Activated CD4-positive, alpha-beta T cell treated with anti-CD3 and anti-CD28 coated beads, Interleukin-2, amount 10 ng/mL, durations not matched to agents 24 days and 14 days (primary cell): ENCODE measurements at places on chromosomes 11 and 22. TPM values are rescaled to one million over a fixed set of nuclear protein-coding genes. Genes with fewer than 3 reads are reported as not detected.
A peak's percentile ranks its signal among the peaks of the same experiment; 100 is the strongest.

DNA sequence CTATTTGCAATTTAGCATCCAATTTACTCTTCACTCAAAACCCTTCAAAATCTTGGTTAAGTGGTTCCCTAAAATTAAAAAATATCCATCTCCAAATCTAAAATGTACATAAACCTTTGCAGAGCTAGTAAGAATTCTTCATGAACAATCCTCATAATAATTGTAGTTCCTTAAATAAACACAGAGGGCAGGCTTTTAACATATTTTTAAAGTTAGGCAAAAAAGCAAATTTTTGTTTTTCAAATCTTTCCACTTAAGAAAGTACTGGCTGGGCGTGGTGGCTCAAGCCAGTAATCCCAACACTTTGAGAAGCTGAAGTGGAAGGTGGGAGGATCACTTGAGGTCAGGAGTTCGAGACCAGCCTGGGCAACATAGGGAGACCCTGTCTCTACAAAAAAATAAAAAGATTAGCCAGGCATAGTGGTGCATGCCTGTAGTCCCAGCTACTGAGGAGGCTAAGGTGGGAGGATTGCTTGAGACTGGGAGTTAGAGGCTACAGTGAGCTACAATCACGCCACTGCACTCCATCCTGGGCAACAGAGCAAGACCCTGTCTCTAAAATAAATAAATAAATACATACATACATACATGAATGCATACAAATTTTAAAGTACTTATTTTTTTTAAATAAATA lies 25.1 kb upstream of the PLAAT3 start:
- H3K36me3 ChIP-seq, result peaks cover 40% of the 10 kb centered on the region
- DNase-seq, result no peak
- H3K4me1 ChIP-seq, result peaks cover 10% of the 10 kb centered on the region
- H3K27me3 ChIP-seq, result no peaks in the 10 kb centered on the region
- H3K4me3 ChIP-seq, result no peak overlapping the region
- no peak overlapping the region for H3K27ac ChIP-seq

DNA sequence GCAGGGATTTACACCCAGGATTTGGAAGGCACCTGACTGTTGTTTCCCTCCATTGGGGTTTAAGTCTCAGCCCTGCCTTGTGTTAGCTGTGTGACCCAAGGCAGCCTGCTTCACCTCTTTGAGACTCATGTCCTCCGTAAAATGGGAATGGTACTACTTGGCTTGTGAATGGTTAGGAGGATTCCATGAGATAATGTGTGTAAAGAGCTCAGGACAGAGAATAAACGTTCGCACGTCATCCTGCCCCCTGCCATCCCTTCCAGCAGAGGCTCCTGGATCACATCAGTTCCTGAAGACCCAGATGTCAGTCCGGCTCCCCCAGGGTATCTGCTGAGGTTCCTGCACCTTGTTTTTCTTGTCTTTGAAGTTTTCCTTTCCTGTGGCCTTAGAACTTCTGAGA lies 16.8 kb upstream of the ACCSL start:
- H3K36me3 ChIP-seq, result no peaks in the 10 kb centered on the region
- no peak overlapping the region for H3K27ac ChIP-seq
- no peaks in the 10 kb centered on the region for H3K4me1 ChIP-seq
- peaks cover 12% of the 10 kb centered on the region for H3K27me3 ChIP-seq
- DNase-seq, result no peak
- H3K4me3 ChIP-seq, result no peak overlapping the region

DNA sequence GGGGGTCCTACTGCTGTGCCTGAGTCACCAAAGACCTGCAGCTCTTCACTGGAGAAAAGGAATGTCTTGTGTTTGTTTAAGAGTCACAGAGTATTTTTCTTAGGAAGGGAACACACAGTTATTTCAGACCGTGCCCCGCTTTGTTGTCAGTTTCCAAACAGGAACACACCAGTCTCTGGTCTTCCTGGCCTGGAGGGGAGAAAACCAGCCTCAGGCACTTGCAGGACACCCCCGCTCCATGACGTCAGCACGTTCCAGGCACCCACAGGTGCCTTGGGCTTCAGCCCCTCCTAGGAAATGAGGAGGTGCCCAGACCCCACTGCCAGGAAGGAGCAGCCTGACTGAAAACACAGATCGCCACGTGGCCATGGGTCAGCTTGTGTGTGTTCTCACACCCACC lies 5.4 kb downstream of the DEAF1 start:
- H3K27ac ChIP-seq, result peak overlapping the region; percentile 53
- H3K27me3 ChIP-seq, result no peaks in the 10 kb centered on the region
- no peak for DNase-seq
- peaks cover 36% of the 10 kb centered on the region for H3K4me1 ChIP-seq

DNA sequence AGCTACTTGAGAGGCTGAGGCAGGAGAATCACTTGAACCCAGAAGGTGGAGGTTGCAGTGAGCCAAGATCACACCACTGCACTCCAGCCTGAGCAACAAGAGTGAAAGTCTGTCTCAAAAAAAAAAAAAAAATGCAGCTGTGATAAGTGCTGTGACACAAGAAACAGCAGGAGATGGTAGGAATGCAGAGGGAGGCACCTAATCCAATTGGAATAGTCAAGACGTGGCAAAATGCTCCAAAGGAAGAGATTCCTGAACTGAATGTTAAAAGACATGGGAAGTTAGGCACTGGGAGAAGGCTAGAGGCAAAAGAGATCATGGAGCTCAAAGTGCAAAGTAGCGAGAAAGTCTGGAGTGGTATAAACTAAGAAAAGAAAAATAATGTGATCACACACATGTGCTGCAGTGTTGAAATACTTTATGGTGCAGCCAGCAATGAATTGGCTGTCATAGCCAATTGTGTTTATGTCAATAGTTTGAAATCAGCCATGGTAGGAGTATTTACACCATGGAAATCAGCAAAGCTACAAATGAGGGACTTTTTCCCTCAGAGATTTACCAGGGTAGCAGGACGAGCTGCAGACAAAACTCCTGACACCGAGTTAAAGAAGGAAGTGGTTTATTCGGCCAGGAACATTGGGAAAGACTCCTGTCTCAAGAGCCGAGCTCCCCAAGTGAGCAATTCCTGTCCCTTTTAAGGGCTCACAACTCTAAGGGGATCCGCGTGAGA lies 40.9 kb upstream of the LIPT2 start:
- H3K27me3 ChIP-seq, result peaks cover 5% of the 10 kb centered on the region
- no peak overlapping the region for H3K27ac ChIP-seq
- no peak for DNase-seq
- no peaks in the 10 kb centered on the region for H3K4me1 ChIP-seq
- no peak overlapping the region for H3K4me3 ChIP-seq
- no peaks in the 10 kb centered on the region for H3K36me3 ChIP-seq

- peak overlapping the region; percentile 99 for H3K4me3 ChIP-seq
- H3K36me3 ChIP-seq, result peaks cover 18% of the 10 kb centered on the region
- no peaks in the 10 kb centered on the region for H3K27me3 ChIP-seq
- H3K4me1 ChIP-seq, result peaks cover 37% of the 10 kb centered on the region
- peak overlapping the region; percentile 99 for H3K27ac ChIP-seq
- no peak for DNase-seq
Measured at GRCh38 chr11:102346456-102346747, 612 bp upstream of the BIRC2 start.

DNA sequence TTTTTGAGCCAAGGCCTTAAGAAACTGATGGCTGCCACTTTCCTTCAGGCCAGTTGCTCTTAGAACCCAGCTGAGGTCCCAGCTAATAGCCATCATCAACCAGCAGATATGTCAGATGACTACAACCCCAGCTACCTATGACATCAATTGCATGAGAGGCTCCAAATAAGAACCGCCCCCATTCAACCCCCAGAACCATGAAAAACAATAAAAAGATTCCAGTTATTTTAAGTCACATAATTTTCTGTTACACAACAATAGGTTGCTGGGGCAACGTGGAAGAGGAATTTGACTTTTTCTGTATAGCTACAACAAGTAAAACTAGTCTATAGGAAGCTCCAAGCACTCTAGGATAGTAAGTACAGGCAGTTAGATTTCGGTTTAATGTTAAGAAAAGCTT lies 216.3 kb upstream of the MTNR1B start:
- no peaks in the 10 kb centered on the region for H3K27me3 ChIP-seq
- no peak for DNase-seq
- no peaks in the 10 kb centered on the region for H3K4me1 ChIP-seq
- no peak overlapping the region for H3K4me3 ChIP-seq
- no peak overlapping the region for H3K27ac ChIP-seq

DNA sequence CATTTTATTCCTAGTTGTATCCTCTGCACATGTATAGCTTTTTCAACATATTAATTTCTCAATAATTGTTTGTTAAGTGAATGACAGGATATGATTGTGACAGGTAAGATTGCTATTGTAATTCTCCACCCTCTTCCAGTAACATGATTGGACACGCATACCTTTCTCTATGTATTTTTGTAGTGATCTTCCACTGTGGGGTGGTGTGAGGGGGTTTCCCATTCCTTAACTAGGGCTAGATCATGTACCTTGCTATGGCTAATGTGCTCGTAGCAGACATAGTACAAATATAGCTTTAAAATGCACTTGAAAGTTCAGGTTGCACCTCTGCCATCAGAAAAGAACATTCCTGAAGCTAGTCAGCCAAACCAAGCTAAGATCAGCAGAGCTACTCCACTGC lies 2392.8 kb upstream of the RAG2 start:
- no peak overlapping the region for H3K27ac ChIP-seq
- no peaks in the 10 kb centered on the region for H3K4me1 ChIP-seq
- no peak overlapping the region for H3K4me3 ChIP-seq
- no peak for DNase-seq
- H3K36me3 ChIP-seq, result no peaks in the 10 kb centered on the region

GRCh38 chr11:118002541-118003423 lies 16.6 kb downstream of the IL10RA start:
- H3K36me3 ChIP-seq, result peaks cover 51% of the 10 kb centered on the region
- H3K27me3 ChIP-seq, result no peaks in the 10 kb centered on the region
- peak overlapping the region; percentile 99 for H3K27ac ChIP-seq
- H3K4me3 ChIP-seq, result peak overlapping the region; percentile 72

DNA sequence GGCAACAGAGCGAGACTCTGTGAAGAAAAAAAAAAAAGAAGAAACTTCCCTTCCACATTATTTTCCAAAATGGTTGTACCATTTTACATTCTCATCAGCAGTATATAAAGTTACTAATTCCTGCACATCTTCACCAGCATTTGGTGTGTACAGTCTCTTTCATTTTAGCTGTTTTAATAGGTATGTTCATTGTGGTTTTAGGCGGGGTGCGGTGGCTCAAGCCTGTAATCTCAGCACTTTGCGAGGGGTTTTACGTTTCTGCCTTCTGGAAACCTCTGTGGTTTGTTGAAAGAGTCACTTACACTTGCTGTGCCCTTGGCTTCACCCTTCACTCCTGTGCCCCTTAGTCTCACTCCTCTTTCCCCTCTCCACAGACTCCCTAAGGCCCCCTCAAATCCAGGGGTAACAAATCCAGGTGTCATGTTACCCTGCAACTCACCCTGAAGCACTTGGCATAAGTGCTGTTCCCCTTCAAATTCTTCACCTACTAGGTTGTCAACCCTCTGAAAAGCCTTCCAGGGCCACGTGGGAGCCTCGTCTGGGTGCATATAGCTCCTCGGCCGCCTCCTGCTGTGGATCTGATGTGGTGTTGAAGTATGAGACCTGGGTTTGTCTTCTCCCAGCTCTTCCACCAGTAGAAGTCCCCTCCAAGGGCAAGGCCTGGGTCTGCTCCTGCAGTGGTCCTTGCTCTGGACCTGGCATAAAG lies 20.8 kb downstream of the TOB2 start:
- peak overlapping the region; percentile 14 for H3K4me3 ChIP-seq
- DNase-seq, result peak; percentile 82
- peaks cover 21% of the 10 kb centered on the region for H3K36me3 ChIP-seq
- H3K27me3 ChIP-seq, result no peaks in the 10 kb centered on the region
- peak overlapping the region; percentile 74 for H3K27ac ChIP-seq

DNA sequence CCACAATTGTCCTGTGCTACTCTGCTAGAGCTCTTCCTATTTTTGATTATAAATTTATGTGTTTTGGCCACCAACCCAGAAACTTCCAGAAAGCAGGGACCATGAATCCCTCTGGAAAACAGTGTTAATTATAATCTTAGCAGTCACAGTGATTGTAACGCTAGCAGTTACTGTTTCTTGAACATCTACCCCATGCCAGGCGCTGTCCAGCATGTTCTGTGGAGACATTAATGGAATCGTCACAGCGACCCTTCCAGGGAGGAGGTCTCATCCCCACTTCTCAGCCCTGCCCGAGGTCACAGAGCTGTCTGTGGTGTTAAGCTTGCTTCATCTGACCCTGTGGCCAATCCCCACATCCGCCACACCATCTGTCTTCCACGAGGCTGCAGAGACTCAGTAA lies 13.9 kb upstream of the PNPLA5 start:
- H3K27ac ChIP-seq, result no peak overlapping the region
- H3K4me3 ChIP-seq, result no peak overlapping the region
- H3K4me1 ChIP-seq, result no peaks in the 10 kb centered on the region
- no peak for DNase-seq
- peaks cover 4% of the 10 kb centered on the region for H3K27me3 ChIP-seq

GRCh38 chr11:65301491-65302329 lies 13.0 kb upstream of the CDC42EP2 start:
- H3K4me1 ChIP-seq, result no peaks in the 10 kb centered on the region
- H3K4me3 ChIP-seq, result no peak overlapping the region
- H3K36me3 ChIP-seq, result peaks cover 12% of the 10 kb centered on the region
- DNase-seq, result no peak
- H3K27ac ChIP-seq, result no peak overlapping the region

- H3K4me1 ChIP-seq, result no peaks in the 10 kb centered on the region
- peak; percentile 81 for DNase-seq
- H3K27me3 ChIP-seq, result peaks cover 8% of the 10 kb centered on the region
- no peak overlapping the region for H3K4me3 ChIP-seq
Measured at GRCh38 chr11:124586238-124586860, 16.6 kb downstream of the OR8A1 start.

- peaks cover 2% of the 10 kb centered on the region for H3K4me1 ChIP-seq
- no peaks in the 10 kb centered on the region for H3K36me3 ChIP-seq
- H3K4me3 ChIP-seq, result no peak overlapping the region
- no peak for DNase-seq
- H3K27ac ChIP-seq, result no peak overlapping the region
Measured at GRCh38 chr11:7467652-7468051, 17.7 kb upstream of the OLFML1 start.

DNA sequence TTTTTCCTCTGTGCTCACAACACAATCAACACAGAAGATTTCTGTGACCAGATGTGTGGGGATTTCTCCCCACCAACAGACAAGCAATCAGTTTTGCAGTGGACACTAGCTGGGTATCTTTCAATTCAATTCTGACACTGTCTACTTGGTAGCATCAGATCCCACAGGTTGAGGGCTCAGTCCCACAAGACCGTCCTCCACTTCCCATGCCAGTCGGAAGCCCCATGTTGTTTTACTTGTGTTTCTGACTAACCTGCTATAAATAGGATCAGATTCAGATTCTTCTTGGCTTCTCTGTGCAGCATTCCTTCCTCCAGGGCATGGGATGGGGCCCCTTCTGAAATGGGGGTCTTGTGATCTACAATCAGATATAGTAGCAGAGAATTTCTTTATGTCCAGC lies 19.6 kb downstream of the ACER3 start:
- H3K4me1 ChIP-seq, result peaks cover 5% of the 10 kb centered on the region
- no peak overlapping the region for H3K4me3 ChIP-seq
- peaks cover 1% of the 10 kb centered on the region for H3K27me3 ChIP-seq
- DNase-seq, result no peak

The SLC5A12 gene
- total RNA-seq, result not detected in 2 replicates

The ZNF280B gene
- 2.8 and 3.2 TPM in 2 replicates for total RNA-seq

The KRTAP5-9 gene
- not detected in 2 replicates for total RNA-seq

The CHEK1 gene
- total RNA-seq, result 125 and 131 TPM in 2 replicates

The F2 gene
- total RNA-seq, result 0.30 TPM in 1 of 2 replicates, not detected in the other
